ENCODE measurements at places on chromosomes 1 and 21. TPM values are rescaled to one million over a fixed set of nuclear protein-coding genes. Genes with fewer than 3 reads are reported as not detected.

The OXCT2 gene
- total RNA-seq: 0.82 TPM

The OR2L3 gene
- not detected for total RNA-seq

The IFI44L gene
- total RNA-seq: 24.0 TPM

The KRTAP22-2 gene
- not detected for total RNA-seq

The NFASC gene
- total RNA-seq: 6.6 TPM

The C21orf58 gene
- total RNA-seq: 6.4 TPM

The UMODL1 gene
- 0.10 TPM for total RNA-seq

The MAP3K21 gene
- 6.0 TPM for total RNA-seq

The SLC37A1 gene
- 26.8 TPM for total RNA-seq

The SLC25A44 gene
- 29.1 TPM for total RNA-seq

The RPS6KA1 gene
- 104 TPM for total RNA-seq

The KRTAP13-2 gene
- total RNA-seq: not detected

The RGS1 gene
- total RNA-seq: 32.3 TPM

The C4BPA gene
- 22.2 TPM for total RNA-seq

The ERICH3 gene
- total RNA-seq: 3.5 TPM

The ESRRG gene
- 0.63 TPM for total RNA-seq

The KLHDC8A gene
- total RNA-seq: not detected

The BRINP3 gene
- total RNA-seq: 1.6 TPM

The SELL gene
- total RNA-seq: 59.2 TPM

The PRKAA2 gene
- 1.5 TPM for total RNA-seq

The PRELP gene
- total RNA-seq: 19.3 TPM

The PAX7 gene
- not detected for total RNA-seq

The OR2T2 gene
- not detected for total RNA-seq

The CACNA1S gene
- 0.12 TPM for total RNA-seq

The ZNF124 gene
- total RNA-seq: 22.9 TPM

The NBPF10 gene
- 3.9 TPM for total RNA-seq

The GPR37L1 gene
- total RNA-seq: 0.05 TPM

The TRIM58 gene
- total RNA-seq: 3.8 TPM

The ZSWIM5 gene
- total RNA-seq: 2.8 TPM

The ADGRL4 gene
- 20.4 TPM for total RNA-seq

The CCDC185 gene
- not detected for total RNA-seq

The FAM167B gene
- 15.2 TPM for total RNA-seq

The AIRE gene
- total RNA-seq: 0.06 TPM

The KDM5B gene
- 67.4 TPM for total RNA-seq

The CD160 gene
- total RNA-seq: 0.42 TPM

The RIPPLY3 gene
- 0.13 TPM for total RNA-seq

The LRRC71 gene
- total RNA-seq: 0.38 TPM

The RBP7 gene
- total RNA-seq: 4.6 TPM

The GJB3 gene
- 2.0 TPM for total RNA-seq

The HEYL gene
- 16.0 TPM for total RNA-seq

The CTBS gene
- 22.1 TPM for total RNA-seq

The EIF3I gene
- total RNA-seq: 172 TPM

The MAP3K7CL gene
- 5.0 TPM for total RNA-seq

The CYP2J2 gene
- 3.5 TPM for total RNA-seq

The GFI1 gene
- 1.3 TPM for total RNA-seq

The FLG2 gene
- total RNA-seq: not detected

The RIMKLA gene
- total RNA-seq: 11.4 TPM

The ALX3 gene
- total RNA-seq: not detected

The PLXNA2 gene
- total RNA-seq: 73.5 TPM

The CCDC17 gene
- 0.70 TPM for total RNA-seq

The MEGF6 gene
- 108 TPM for total RNA-seq

The AIM2 gene
- 3.6 TPM for total RNA-seq

The KIF26B gene
- 28.3 TPM for total RNA-seq

The SYT6 gene
- total RNA-seq: not detected

The GPR89A gene
- total RNA-seq: 19.1 TPM
